Stimulated activated CD8-positive, alpha-beta memory T cell treated with anti-CD3 and anti-CD28 coated beads, Interleukin-4, amount 100 ng/mL, for 1 hour (primary cell): ENCODE measurements at places on chromosomes 7 and 10.

DNA sequence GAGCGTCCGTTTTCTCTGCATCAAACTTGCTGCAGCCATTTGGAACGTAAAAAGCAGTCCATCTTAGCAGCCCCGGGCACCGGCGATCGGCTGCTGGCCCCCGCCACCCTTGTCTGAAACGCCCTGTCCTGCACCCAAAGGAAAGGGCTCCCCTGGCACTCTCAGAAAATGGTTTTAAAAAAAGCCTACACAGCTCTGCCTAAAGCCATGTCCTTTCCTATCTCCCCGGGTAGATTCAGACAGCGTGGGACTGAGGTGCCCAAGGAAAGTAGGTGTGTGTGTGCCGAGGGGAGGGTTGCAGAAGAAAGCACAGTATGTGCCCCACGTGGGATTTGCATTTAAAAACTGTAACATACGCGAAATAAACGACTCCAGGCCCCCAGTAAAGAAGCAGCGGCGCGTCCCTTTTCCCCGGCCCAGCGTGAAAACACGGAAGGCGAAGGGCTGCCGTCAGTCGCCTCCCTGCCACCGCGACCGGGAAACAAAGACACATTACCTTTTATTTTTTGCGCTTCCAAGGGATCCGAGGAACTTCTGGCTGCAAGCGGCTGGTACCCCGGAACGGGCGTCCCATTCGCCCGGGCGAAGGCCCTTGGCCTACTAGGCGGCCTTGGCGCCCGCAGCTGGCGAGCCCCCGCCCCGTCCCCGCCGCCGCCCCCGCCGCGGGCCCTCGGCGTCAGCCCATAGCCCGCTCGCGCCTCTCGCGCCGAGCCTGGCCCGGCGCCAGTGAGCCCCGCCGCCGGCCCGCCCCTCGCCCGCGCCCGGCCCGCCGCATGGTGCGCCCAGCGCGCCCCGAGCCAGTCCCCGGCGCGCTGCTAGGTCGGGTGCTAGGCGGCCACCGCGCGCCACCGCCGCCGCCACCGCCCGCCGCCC is 304.6 kb downstream of the PRPF18 start:
- DNase-seq, result no peak

DNA sequence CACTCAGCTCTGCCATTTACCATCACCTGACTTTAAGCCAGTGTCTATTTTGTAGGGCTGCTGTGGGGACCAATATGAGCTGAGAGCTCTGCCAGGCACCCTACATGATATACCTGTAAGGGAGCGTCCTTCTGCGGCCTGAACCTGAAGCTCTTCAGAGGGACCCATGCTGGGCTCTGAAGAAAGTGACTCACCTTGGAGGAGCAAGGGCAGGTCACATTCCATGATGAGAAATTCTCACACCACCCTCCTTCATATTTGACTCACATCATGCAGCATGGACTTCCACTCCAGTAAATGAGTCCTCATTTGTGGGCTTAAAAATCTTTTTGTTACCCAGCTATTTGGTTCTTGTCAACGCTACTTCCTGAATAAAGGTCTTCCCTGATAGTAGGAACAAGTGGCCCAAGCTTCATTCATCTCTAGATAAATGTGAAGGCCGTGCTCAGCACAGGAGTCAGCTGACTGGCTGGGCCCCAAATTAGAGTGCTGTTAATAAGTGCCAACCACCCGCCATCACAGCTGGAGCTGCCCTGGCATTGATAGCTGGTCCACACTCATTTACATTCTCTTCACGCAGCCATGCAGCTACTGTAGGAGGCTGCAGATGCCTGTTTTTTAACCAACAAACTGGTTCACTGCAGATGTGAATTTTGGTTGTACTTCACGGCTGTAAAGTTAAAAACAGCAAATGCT is 78.4 kb downstream of the RNF216 start:
- DNase-seq, result no peak

DNA sequence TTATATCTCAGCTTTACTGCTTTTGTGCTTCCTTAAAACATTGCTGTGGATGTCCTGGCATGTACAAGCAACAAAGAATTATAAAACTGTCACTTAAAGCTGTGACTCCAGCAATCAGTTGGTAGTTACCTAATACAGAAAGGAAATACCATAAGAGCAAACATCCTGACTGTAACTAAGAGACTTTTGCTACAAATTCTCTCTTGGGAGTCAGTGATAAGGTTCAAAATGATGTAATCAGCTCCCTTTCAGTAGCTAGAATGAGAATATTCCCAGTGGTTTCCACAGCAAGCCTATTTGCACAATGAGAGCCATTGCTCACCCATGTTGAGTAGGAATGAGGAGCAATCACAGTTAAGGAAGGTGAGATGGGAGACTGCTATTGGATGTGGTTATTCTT is 7.6 kb downstream of the PNLIPRP1 start:
- no peak for DNase-seq

GRCh38 chr7:132351954-132352499 is 224.2 kb downstream of the PLXNA4 start:
- no peak for DNase-seq

GRCh38 chr10:119375574-119376272 is 166.8 kb downstream of the RGS10 start:
- DNase-seq, result no peak

DNA sequence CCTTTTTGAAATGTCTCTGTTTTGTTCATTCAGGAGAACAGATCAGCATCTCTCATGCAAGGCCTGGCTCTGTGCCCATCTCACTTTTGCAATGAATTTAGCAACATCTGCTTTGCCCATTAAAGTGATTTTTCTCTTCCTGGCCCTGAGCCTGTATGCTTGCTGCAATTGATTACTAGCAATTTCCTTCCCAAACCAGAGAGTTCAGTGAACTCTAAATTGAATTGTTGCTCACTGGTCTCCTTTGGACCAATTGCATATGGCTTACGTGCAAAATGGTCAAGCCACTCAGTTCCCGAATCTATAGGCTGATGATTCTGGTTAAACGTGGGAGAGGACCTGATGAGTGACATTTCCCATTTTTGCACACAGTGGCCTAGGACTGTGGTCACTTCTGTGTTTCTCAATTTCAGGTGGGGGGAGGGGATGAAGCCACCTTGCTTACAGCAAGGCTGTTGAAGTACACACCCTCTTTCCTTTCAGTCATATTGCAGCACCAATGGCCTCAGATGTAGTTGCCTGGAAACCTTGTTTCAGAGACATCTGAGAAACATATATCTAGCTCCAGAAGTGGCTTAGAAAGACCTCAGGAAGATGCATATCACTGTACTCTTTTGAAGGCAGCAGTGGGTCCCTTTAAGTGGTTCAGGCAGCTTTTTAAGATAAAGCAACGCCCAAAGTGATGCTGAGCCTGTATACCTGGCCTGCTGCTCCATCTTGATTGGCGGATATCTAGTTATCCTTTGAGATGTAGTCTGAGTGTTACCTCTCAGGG is 201.4 kb downstream of the PTEN start:
- no peak for DNase-seq

GRCh38 chr7:27704422-27705199 is 35.4 kb upstream of the TAX1BP1 start:
- no peak for DNase-seq

DNA sequence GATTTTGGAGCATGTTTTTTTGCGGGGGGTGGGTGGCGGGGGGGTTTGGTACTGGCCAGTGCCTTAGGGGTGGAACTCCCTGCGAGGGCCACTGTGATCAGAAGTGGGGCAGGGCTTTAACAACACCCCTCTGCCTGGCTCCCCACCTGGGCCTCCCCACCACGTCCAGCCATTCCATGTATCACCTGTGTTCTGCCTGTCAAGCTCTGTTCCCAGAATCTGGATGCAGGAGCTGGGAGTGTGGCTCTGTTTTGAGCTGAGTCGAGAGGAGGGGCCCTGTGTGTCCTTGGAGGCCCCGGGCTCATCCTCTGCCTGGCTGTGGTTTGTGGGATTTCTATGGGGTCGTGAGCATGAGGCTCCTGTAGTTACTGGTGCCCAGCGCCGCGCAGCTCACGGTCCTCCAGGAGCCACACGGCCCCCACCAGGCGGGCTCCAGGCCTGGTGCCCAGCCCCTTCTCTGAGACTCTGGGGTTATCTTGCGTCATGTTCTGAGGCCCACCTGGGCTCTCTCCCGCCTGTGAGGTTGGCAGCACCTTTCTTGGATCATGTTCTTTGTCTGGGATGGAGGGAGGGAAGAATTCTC is 29.6 kb downstream of the PFKFB3 start:
- no peak for DNase-seq

DNA sequence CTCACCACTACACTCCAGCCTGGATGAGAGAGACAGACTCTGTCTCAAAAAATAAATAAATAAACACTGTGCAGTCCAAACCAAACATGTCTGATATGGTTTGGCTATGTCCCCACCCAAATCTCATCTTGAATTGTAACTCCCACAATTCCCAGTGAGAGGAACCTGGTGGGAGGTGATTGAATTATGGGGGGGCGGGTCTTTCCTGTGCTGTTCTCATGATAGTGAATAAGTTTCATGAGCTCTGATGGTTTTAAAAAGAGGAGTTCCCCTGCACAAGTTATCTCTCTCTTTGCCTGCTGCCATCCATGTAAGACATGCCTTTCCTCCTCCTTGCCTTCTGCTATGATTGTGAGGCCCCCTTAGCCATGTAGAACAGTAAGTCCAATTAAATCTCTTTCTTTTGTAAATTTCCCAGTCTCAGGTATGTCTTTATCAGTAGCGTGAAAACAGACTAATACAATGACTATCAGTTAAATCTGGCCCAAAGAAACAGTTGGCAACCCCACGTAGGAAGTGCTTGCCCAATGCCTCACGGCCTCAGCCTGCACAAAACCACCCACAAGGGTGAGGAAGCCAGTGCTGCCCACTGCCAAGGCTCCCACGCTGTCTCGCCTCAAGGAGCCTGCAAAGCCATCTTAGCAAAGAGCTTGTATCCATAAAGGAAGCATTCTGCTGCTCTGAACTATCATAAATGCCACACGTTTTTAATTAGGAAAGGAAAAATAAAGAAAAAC is 64.7 kb downstream of the PIK3AP1 start:
- no peak for DNase-seq

- DNase-seq, result no peak
Observed at GRCh38 chr7:155665957-155666287, 21.5 kb downstream of the RBM33 start.

DNA sequence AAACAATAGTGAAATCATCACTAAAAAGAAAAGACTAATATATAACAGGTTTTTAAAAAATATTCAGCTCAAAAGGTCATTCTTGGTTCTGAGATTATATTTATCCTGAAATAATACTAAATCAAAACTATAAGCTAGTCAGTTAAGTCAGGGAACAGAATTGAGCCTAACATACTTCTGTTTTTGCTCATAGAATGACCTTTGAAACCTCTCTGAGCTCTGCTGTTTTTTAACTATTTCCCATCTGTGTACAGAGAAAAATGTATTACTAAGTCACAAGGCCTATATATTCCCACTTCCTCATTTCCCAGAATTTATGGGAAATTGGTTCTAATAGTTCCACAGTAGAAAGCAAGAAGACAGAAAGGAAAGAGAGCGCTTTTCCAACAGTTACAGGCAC is 346.8 kb upstream of the ETV1 start:
- no peak for DNase-seq

DNA sequence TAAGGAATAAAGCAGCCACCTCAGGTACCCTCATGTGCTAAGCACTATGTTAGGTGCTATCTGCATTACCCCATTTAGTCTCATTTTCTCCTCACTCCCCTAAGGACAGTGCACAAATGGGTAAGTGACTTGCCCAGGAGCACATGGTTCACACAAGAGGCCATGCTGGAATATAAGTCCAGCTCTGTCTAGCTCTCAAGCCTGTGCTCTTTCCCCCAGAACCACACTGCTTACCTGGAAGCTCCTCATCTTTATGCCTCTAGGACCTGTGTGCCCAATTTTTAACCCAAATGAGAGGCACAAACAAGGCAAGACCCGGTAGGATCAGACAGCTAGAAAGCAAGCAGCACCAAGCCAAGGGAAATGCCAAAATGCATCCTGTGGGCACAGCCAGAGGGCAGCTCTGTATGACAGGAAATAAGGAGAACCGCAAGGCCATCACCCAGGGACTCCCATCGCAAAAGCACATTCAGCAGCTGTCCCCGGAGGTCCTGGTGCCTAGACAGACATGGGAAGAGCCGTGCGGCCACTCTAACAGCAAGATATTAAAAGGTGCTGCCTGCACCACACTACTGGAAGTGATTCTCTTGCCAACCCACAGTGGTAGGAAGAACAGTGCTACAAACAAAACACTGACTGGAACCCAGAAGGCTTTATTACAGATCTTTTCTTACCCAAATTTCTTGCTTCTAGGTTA is 88.1 kb downstream of the GSAP start:
- no peak for DNase-seq

DNA sequence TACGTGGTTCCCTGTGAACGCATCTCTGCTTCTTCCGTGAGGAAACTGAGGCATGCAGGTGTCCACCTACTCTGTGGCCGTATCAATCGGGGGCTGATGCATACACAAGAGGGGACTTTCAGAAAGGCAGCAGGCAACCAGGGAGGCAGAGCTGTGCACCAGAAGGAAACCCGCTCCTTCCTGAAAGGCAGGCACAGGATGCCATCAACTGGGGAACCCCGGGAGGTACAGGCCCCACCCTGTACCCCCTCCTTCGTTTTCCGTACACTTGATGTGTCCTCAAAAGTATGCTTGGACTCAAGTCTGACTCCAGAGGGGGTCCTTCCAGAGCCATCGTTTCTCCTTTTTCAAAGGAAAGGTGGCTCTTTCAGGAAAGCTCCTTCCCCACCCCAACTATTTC is 59.5 kb downstream of the ASB13 start:
- no peak for DNase-seq

DNA sequence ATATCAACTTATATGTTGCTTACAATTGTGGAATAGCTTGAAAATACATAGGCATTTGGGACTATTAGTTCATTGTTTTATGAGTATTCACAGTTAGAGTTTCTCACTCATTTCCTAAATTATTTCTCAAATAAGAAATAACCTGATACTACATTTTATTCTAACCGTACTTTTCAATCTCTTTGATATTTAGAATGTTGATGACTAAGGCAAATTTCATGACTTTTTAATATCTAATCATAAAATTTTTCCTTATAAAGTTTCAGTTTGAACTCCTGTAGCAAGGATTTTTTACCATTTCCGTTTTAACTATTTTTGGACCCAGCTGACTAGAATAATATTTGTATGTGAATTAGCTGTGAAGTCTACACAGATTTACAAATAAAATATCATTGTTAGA is 41.3 kb upstream of the GNAI1 start:
- no peak for DNase-seq
